NCI-H524 treated with DMSO at 0.1 percent for 48 hours (cell line): ENCODE measurements at places on chromosomes 12 and 14.

DNA sequence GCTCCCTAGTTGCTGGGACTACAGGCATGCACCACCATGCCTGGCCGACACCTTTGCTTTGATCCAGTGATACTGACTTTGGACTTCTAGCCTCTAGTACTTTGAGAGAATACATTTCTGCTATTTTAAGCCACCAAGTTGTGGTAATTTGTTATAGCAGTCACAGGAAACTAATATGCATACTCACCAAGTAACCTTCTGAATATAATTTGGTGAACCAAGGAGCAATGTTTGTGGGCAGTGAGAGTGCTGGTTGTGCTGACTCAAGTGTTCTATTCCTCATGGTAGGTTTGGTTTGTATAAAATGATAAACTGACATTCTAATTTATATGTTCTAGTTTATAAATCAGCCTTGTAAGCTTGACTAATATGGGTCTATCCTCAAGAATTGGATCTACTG lies 42.4 kb upstream of the MMP19 start:
- no peak for DNase-seq

- no peak for DNase-seq
Observed at GRCh38 chr14:53384073-53384472, 230.9 kb upstream of the DDHD1 start.

- DNase-seq = no peak
Observed at GRCh38 chr14:91021991-91022621, 38.3 kb downstream of the RPS6KA5 start.

- no peak for DNase-seq
Observed at GRCh38 chr12:94753036-94753679, 102.8 kb upstream of the TMCC3 start.

GRCh38 chr12:58249610-58250009 lies 308.2 kb downstream of the ATP23 start:
- DNase-seq = no peak

- DNase-seq = no peak
Observed at GRCh38 chr14:77279719-77280118, 8.7 kb upstream of the NGB start.

GRCh38 chr14:65211341-65211987 lies 109.1 kb upstream of the MAX start:
- no peak for DNase-seq

DNA sequence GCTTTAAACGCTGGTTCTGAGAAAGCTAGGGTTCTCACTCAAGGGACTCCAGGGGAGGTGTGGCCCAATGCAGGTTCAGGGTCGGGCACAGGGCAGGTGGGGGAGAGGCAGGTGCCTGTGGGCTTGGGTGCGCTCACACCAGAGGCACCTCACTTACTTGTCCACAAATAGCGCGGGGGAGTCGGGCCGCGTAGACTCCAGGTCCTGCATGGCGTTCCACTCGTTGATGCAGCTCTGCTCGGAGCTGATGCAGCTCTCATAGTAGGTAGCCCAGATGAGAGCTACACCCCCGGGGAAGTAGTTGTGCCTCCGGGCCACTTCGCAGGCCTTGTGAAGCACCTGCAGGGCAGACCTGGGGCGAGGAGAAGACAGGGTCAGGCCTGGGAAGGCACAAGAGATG lies 49.9 kb downstream of the SSH1 start:
- no peak for DNase-seq
